ENCODE measurements at places on chromosomes 12 and 14.

GRCh38 chr14:70888681-70889175 lies 18.5 kb upstream of the PCNX1 start:
- no peak for DNase-seq

DNA sequence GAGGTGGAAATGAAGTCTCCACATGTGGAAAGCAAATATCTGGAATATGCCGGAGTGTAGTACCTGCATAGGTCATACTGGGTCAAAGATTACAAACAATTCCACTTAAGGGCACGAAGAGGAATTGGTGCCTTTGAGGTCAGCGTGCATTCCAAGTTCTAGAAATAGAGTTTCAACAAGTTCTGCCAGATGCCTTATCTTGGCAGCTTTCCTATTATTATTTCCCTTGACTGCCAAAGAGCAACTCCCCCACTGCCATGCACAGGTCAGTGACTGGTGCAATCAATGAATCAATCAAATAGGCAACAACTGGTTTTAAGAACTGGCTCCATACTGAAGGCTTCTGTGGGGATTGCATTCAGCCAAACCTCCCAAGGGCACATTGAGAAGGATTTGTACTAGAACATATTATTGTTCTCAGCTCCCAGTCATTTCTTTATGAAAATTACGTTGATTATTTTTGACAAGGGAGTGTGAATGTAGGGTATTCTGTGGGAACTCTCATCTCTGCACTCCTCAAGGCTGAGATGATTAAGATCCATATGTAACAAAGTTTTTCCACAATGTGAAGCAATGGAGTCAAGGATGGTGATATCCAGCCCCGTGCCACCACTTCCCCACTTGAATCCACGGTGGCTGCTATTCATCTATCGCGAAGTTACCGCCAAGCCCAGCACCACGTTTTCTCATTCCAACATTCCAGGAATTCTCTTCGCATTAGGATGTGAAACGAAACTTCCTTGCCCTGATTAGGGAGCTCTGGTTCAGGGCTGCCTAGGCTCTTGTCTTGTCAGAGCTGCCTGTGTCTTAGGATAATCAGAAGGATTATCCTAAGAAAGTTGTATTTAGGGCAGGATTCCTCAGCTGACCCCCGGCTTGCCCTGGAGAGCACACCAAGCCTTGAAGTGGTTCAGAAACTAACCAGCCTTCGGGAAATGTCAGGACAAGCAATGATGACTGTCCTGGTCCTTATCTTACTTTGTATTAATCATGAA lies 115.1 kb upstream of the PCED1B start:
- DNase-seq = no peak

DNA sequence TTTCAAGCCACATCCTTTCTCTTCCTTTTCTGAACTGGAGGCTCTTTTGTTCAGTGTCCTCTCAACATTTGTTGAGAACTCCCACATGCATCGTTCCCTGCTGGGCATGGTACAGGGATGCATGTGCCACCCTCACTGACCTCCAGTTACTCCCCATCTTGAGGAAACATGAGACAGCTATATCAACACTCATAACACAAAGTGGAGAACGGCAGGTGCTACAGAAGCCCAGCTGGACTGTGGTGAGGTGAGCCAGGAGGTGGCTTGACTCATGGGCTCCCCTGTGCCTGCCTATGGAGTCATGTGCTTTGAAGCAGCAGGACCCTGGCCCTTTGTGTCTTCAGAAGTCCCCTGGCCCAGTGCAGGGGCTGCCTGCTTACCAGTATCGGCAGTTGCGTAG lies 9.7 kb downstream of the MYH6 start:
- DNase-seq = no peak

- no peak for DNase-seq
Measured at GRCh38 chr14:42710071-42710470, 1103.4 kb downstream of the LRFN5 start.

- DNase-seq = no peak
Measured at GRCh38 chr14:41280745-41281144, 325.9 kb upstream of the LRFN5 start.

GRCh38 chr12:7112041-7112440 lies 3.0 kb upstream of the C1RL start:
- DNase-seq = no peak
